Epithelial cell of esophagus (primary cell): ENCODE measurements at places on chromosomes 13 and 19.

DNA sequence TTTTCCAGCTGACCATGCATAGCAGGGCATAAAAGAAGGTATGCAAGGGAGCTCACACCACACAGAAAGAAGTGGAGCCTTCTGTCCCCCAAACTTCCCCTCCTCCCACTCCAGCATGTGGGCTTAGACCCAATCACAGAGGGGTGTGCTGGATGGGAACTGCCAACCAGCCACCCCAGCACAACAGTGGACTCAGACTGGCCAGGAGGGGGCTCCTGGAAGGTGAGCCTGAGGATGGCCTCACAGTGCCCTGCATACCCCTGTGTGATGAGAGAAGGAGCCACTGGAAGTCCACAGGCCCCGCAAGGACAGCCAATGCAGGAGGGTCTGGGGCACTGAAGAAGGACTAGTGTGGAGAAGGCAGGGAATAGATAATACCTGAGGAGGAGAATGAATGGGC lies 106.9 kb upstream of the SERP2 start:
- DNase-seq: no peak

- DNase-seq: no peak
These were observed 337.7 kb downstream of the KCNRG start for GRCh38 chr13:50352720-50353480.

DNA sequence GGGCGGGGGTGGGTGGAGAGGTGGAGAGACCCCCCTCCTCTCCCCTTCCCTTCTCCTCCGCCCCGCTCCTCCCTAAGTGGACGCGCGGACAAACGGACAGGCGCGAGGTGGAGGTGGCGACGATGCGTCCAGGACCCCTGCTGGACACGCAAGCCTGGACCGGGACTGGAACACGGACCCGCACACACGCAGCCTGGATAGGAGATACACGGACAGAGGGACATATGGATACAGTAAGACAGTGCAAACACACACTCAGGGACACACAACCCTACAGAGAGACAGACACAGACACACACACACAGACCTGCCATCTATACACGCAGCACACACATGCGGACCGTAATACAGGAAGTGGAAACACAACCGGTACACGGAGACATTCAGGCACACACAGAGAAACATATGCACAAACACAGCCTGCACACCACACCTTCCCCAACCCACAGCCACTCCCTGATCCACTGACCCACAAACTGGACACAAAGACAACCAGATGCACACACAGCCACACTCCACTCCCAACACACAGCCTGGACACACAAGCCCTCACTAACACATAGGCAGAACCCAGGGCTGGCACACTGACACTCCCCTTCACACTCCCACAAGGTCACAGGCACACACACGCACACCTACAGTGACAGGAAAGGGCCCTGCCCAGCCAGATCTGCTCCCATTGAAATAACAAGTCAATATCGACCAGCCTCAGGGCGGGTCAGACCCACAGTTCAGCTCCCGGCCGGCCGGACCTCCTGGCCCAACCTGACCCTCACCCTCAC lies 696 bp upstream of the ERFL start:
- no peak for DNase-seq

DNA sequence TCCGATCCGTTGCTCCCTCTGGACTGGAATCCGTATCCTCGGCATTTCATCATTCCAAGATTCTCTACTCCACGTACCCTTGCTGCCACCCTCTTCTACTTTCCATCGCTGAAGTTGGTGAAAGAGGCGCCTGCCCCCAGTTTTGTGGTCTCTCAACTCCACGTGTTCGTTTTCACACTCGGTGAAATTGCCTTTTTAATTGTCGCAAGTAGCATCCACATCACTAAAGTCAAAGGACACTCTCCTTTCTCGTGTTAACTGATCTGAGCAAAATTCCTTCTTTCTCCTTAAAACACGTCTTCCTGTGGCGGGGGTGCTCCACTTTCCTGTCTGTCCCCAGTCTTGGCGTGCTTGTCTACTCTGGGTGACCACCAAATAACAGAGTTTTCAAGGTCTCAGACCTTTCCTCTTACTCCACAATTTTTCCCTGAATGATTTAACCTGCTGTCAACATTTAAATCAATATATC lies 1.1 kb upstream of the TMTC4 start:
- no peak for DNase-seq

DNA sequence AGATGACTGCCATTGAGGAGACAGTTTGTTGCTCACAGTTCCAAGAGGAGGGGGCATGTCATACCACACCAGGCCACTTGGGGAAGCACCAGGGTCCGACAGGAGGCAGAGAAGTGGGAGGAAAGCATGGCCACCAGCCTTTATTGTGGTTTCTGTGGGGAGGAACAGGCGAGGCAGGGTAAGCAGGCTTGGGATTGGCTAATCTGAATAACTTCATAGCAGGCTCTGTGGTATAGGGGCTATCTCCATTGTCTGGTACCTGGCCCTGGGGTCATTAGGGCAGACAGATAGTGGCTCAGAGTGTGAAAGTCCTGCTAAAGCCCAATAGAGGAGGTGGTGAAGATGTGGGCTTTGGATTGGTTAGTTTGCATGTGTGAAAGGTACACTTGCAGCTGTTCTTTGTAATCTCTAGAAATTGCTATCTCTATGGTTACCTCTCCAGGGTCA lies 35.5 kb downstream of the CBY2 start:
- DNase-seq: no peak

DNA sequence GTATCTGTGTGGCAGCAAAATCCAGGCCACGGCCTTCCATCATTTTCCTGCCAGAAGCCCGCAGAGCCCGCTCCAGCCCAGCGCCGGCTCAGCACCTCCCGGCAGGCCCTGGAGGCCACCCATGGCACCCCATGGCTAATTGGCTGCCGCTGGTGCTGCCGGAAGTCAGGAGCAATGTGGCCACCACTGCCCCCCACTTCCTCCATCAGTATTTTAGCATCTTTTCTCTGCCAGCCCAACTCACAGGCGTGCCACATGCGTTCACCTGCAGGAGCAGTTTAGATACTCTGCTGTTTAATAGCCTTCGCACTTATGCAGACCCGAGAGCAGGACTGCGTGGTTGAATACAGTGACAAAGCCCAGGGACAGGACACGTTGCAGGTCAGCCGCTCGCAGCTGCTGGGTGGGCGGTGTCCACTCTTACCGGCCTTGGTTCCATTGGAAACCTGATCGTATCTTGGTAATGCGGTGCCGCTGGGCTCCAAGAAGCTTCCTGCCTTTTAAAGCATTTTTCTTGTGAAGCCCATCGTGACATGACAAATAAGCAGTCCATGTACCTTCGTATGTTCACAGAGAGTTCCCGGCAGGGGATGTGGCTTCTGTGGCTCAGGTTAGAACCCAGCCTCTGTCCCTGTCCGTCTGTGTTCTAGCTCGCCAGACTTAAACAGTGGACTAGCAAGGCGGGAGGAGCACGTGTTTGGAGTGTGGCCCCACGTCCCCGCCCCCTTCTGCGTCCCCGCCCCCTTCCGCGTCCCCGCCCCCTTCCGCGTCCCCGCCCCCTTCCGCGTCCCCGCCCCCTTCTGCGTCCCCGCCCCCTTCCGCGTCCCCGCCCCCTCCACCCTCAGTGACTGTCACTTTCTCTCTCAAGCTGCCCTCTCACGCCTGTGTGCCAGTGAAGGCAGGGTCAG lies 162.0 kb upstream of the SOX1 start:
- no peak for DNase-seq

DNA sequence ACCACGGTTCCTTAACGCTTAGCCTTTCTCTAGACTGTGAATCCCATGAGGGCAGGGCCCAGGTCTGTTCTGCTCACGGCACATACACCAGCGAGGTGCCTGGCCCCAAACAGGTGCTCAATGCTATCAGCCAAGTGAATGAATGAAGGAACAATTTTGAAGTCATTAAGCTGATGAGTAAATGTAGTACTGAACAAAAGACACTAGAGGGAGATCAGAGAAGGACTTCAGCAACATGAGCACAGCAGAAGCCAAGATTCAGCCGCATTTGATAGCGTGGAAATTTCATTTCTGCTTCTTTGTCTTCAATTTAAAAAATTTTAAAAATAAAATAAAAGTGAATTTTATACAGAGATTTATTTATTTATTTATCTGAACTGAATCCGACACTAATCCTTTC lies 20.1 kb upstream of the MYO16 start:
- DNase-seq: peak; percentile 21

DNA sequence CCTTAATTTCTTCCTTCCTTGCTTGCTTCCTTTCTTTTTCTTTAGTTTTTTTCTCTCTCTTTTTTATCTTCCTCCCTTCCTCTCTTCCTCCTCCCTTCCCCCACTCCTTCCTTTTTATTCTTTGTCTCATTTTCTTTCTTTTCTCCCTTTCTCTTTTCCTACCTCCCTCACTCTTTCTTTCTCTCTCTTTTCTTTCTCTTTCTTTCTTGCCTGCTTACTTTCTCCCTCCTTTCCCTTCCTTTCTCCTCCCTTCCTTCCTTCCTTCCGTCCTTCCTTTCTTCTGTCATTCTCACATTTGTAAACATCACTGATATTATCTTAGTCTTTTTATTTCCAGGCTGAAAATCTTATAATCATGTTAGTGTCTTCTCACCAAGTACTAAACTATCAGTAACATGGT lies 38.8 kb downstream of the SLITRK5 start:
- DNase-seq: no peak

DNA sequence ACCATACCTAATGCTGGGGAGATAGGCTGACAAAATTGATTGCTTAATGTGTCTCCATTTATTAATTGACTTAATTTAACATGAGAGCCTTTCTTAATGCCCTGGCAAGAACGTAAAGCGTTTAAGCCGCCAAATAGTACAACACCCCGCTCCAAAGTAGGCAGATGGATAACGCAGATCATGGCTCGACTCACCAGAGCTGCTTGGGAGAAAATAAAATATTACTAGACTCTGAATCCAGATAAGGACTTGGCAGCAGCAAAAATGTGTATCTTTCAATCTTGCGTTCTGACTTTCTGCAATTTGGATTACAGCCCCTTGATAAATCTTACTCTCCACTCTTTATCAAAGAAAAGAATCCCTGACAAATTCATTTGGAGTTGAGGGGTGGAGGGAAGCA lies 403 bp upstream of the SIAH3 start:
- no peak for DNase-seq
